Panc1 (cell line): ENCODE measurements at places on chromosomes 11 and 22. TPM values are rescaled to one million over a fixed set of nuclear protein-coding genes. Genes with fewer than 3 reads are reported as not detected.
A peak's percentile ranks its signal among the peaks of the same experiment; 100 is the strongest.

GRCh38 chr11:83655976-83656375 lies 369.8 kb upstream of the CCDC90B start:
- H3K4me1 ChIP-seq, result no peaks in the 10 kb centered on the region
- H3K4me3 ChIP-seq, result no peak overlapping the region
- DNase-seq, result no peak
- H3K27ac ChIP-seq, result no peak overlapping the region
- H3K27me3 ChIP-seq, result no peaks in the 10 kb centered on the region

DNA sequence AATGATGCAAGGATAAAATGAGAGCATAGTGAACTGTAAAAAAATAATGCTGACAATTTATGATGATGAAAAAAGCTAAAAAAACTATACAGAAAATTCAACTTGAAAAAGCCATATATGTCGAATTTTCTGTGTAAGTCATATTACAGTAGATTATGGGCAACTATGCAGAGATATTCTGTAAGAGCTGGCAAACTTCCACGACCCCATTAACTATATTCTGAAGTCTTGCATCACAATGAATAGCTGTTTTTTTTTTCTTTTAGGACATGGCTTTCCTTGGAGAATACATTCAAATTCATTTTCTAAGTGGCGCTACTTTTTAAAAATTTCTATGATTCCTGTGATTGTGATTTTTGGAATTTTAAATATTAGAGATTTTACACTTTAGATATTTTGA lies 18.4 kb downstream of the PSMD13 start:
- no peak overlapping the region for H3K27ac ChIP-seq
- peaks cover 20% of the 10 kb centered on the region for H3K36me3 ChIP-seq
- no peaks in the 10 kb centered on the region for H3K27me3 ChIP-seq
- H3K4me3 ChIP-seq, result no peak overlapping the region

DNA sequence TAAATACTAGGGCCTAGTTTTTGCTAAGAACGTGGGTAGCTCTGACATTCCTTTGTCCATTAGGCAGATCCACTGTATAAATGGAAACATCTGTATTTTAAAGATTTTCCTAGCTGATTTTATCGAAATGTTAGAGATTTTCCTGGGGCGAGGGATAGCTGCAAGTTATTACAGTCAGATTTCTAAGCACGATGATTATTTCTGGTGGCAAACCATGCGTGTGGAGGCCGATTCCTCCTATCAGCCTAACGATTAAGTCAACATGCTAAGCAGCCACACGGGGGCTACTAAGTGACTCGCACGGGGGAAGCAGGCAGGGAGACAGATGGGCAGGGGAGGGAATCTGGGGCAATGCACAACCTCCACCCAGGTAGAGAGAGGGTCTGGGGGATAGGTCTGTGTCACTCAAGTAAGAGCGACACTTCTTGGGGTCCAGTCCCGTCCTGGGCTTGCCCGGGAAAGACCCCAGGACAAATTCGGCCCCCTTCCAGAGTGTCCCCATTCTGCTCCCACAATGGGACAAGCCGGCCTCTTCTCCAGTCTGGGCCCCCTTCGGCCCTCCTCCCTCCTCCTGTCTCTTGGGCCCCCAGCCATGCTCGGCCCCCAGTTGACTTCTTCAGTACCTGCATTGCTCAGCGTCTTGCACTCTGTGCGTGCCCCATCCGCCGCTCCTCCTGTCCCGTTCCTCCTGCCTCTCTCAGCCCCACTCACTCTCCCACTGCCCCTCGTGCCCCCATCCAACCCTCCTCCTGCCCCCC lies 571 bp downstream of the C11orf24 start:
- peaks cover 15% of the 10 kb centered on the region for H3K4me1 ChIP-seq
- DNase-seq, result peak; percentile 18
- no peaks in the 10 kb centered on the region for H3K36me3 ChIP-seq
- H3K27ac ChIP-seq, result peak overlapping the region; percentile 86

GRCh38 chr22:50201191-50202129 lies 649 bp downstream of the SELENOO start:
- no peaks in the 10 kb centered on the region for H3K27me3 ChIP-seq
- peak overlapping the region; percentile 61; the same call in 1 of the 2 replicates for H3K27ac ChIP-seq
- H3K36me3 ChIP-seq, result no peaks in the 10 kb centered on the region; the same call in 1 of the 2 replicates
- DNase-seq, result no peak
- H3K4me3 ChIP-seq, result peak overlapping the region; percentile 64

DNA sequence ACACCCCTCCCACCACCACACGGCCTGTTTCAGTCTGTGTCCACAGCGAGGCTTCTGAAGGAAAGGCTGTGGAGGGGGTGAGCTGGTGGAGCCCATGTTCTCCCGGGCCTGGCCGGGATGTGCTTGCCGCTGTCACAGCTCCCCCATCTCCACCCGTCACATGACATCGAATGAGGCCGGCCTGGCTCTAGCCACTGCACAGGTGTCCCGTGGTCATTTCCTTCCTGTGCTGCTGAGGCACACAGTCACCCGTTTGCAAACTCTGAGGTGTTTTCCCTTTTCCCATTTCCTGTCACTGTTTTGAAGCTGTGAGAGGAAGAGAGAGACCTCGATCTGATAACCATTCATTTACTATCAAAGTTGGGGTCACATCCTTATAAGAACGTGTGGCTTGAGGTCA lies 55.7 kb upstream of the CLDN5 start:
- no peaks in the 10 kb centered on the region for H3K27me3 ChIP-seq
- no peaks in the 10 kb centered on the region for H3K4me1 ChIP-seq
- no peaks in the 10 kb centered on the region for H3K36me3 ChIP-seq
- no peak overlapping the region for H3K4me3 ChIP-seq

DNA sequence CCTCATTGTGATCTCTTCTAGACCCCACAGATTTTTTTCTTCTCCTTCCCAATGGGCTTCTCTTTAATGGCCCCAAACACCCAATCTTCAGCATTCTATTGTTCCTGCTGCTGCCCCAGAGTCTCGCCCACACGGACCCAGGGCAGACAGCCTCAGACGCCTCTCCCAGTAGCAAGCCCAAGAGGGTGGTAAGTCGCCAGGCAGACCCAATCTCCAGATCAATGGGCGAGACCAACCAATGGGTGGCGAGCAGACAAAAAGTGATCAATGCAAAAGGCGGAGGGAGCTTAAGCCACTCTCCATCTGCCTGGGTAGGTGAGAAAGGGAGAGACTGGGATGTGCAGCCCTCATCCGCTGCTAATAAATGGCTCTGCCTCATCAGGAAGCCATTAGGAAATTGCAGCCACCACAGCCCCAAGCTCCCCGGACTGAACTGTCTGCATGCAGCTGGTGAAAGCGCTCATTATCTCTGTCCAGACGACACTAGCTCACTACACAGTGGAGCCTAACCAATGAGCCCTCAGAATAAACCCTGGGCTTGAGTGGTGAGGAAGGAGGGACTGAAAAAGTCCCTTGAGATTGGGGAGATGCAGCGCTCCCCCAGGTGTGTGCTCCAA lies 81.8 kb downstream of the ETS1 start:
- no peak overlapping the region for H3K4me3 ChIP-seq
- H3K4me1 ChIP-seq, result peaks cover 100% of the 10 kb centered on the region
- DNase-seq, result no peak
- H3K27me3 ChIP-seq, result no peaks in the 10 kb centered on the region
- no peaks in the 10 kb centered on the region for H3K36me3 ChIP-seq

- no peaks in the 10 kb centered on the region for H3K36me3 ChIP-seq
- no peaks in the 10 kb centered on the region for H3K27me3 ChIP-seq
- H3K4me1 ChIP-seq, result no peaks in the 10 kb centered on the region
- no peak for DNase-seq
- no peak overlapping the region for H3K4me3 ChIP-seq
Observed at GRCh38 chr11:115411120-115411519, 93.1 kb downstream of the CADM1 start.

- H3K36me3 ChIP-seq, result no peaks in the 10 kb centered on the region
- no peaks in the 10 kb centered on the region for H3K27me3 ChIP-seq
- no peak overlapping the region for H3K27ac ChIP-seq
- H3K4me1 ChIP-seq, result peaks cover 9% of the 10 kb centered on the region
- no peak overlapping the region for H3K4me3 ChIP-seq
Observed at GRCh38 chr11:1920128-1920908, 815 bp downstream of the TNNT3 start.

DNA sequence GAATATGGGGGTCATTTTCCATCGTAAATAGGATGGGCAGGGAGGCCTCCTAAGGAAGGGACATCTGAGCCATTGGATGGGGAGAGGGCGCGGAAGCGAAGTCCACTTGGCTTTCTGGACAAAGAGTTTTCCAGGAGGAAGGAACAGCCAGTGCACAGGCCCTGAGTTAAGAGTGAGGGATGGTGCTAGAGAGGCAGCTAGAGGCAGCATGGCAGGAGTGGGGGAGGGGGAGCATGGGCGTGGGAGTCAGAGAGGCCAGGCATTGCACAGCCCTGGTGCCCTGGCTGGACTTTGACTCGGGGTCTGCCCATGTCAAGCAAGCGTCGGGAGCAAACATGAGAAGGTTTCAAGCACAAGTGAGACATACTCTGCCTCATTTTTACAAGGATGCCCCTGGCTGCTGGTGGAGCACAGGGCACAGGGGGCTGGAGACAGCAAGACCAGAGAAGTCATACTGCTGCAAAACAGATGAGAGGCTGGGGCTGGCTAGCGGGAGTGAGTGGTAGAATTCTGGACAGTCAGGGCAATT lies 9.0 kb downstream of the GNAZ start:
- H3K4me1 ChIP-seq, result no peaks in the 10 kb centered on the region
- no peaks in the 10 kb centered on the region for H3K36me3 ChIP-seq
- H3K27me3 ChIP-seq, result no peaks in the 10 kb centered on the region
- H3K27ac ChIP-seq, result no peak overlapping the region

DNA sequence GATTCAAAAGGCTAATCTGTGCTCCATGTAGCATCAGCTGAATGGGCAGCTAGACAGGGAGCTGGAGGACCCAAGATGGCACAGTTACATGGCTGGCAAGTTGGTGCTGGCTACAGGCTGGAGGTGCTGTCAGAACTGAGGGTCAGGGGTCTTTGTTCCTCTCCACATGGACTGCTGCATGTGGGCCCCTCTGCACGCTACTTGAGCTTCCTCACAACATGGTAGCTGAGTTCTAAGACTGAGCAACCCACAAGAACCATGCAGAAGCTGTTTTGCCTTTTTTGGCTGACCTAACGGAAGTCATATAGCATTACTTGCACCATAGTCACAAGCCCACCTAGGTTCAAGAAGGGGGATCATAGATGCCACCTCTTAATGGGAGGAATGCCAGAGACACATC lies 196.1 kb downstream of the GRIK4 start:
- H3K27ac ChIP-seq, result no peak overlapping the region
- H3K4me3 ChIP-seq, result no peak overlapping the region
- peaks cover 5% of the 10 kb centered on the region; the same call in 1 of the 2 replicates for H3K4me1 ChIP-seq
- H3K27me3 ChIP-seq, result 0 out of 2 replicates have a peak, but pooled peaks cover 3% of the 10 kb centered on the region
- H3K36me3 ChIP-seq, result no peaks in the 10 kb centered on the region
- DNase-seq, result no peak

- H3K4me1 ChIP-seq, result no peaks in the 10 kb centered on the region
- DNase-seq, result no peak
- H3K36me3 ChIP-seq, result no peaks in the 10 kb centered on the region
- H3K27ac ChIP-seq, result no peak overlapping the region
- peaks cover 8% of the 10 kb centered on the region for H3K27me3 ChIP-seq
- no peak overlapping the region for H3K4me3 ChIP-seq
Observed at GRCh38 chr11:118240999-118241763, 11.0 kb downstream of the MPZL3 start.

DNA sequence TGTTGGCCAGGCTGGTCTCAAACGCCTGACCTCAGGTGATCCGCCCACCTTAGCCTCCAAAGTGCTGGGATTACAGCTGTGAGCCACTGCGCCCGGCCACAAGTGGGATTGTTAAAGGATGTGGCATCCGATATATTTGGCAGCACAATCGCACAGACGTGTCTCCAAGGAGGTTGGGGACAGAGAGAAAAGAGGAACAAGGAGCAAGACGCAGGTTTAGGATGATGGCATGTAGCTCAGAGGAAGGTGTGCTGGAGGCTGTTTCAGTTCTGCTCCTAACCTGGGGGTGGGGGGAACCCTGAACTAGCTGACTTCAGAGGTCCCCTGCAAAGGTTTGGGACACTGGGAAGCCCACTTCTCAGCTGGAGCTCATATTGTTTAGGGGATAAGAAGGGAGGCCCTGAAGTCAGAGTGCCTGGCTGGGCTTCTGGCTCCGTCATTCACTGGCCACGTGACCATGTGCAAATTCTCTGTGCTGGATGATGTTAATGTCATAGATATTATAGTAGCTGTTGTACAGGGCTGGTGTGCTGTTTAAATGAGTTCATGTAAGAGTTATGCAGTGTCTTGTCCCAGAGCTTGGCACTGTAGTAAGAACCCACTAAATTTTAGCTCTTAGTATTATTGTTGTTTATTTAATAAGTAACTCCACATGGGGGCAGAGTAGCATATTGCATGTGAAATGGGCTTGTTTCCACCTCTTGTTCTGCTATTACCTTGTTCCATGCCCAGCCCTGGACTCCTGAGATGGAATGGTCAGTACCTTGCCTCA lies 129.7 kb downstream of the ST3GAL4 start:
- H3K27ac ChIP-seq, result no peak overlapping the region
- no peaks in the 10 kb centered on the region for H3K27me3 ChIP-seq
- H3K4me3 ChIP-seq, result no peak overlapping the region

DNA sequence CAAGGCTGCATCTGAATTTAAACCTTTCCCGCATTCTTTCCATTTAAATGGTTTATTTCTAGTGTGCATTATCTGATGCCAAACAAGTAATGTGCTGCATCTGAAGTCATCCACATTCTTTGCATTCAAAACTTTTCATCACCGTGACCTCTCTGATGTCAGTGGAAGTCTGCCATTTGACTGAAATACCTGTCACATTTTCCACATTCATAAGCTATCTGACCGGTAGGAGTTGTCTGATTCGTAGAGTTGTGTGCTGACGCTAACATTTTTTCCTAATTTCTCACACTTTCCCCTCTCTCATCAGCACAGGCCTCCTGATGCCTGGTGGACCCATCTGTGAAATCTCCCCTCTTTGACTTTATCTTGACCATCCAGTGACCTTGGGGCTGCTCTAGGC lies 79.9 kb upstream of the BARX2 start:
- H3K36me3 ChIP-seq, result no peaks in the 10 kb centered on the region
- H3K4me1 ChIP-seq, result peaks cover 5% of the 10 kb centered on the region; the same call in 1 of the 2 replicates
- no peak overlapping the region for H3K4me3 ChIP-seq
- H3K27me3 ChIP-seq, result no peaks in the 10 kb centered on the region
- DNase-seq, result no peak
- H3K27ac ChIP-seq, result no peak overlapping the region

DNA sequence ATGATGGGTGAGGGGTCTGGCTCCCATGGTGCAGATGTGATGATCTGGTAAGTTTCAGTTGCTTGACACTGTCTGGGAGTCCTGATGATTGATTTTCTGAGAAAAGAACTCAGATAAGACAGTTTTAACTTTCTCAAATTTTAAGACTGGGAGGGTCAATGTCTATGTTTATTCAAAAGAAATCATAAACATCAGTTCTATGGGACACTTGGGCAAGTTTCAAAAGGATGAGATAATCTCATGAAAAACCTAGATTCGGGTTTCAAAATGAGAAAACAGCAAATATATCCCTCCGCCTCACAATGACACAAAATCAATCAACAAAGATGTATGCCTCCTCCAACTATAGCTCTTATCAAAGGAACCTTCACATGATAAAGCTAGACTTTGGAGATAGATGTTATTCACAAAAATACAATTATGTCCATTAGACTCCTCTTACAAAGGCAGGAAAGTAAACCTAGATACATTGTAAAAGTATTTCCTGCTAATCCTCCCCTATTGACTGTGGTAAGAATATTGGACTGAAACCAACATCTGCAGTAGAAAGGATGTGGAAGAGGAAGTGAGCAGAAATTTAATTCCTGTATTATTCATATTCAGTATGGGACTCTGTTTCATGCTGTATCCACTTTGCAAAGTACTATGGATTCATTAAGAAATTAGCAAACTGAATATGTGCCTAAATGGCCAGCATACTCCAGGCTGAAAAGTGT lies 21.6 kb downstream of the SVIP start:
- H3K4me3 ChIP-seq, result no peak overlapping the region
- H3K4me1 ChIP-seq, result no peaks in the 10 kb centered on the region
- no peaks in the 10 kb centered on the region; the same call in 1 of the 2 replicates for H3K27me3 ChIP-seq
- no peak for DNase-seq
- no peaks in the 10 kb centered on the region for H3K36me3 ChIP-seq

OR10A2 gene
- not detected for total RNA-seq

PRR33 gene
- total RNA-seq, result not detected

BBOX1 gene
- total RNA-seq, result not detected

NCR3LG1 gene
- total RNA-seq, result 8.6 TPM

CAVIN3 gene
- 31.1 TPM for total RNA-seq

GAB4 gene
- total RNA-seq, result not detected
